ENCODE measurements at places on chromosomes 7 and 10.

- no peak for DNase-seq
Observed at GRCh38 chr10:132418527-132419416, 21.8 kb downstream of the PWWP2B start.

DNA sequence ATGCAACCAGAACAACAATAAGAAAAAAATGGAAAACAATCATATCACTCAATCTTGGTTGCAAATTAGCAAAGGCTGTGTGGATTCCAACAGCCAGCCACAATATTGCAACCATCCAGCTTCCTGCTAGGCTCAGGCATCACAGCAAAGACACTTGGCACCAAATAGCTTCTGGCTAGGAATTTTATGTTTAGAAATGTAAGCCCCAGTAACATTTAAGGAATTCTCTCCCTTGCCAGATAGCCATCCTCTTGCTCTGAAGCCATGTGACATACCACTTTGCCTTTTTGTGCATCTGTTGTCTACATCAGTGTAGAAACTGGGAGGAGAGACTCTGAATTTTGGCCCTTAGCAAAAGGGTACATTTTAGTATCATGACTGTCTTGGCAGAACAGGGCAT is 22.2 kb downstream of the MKX start:
- DNase-seq = no peak

DNA sequence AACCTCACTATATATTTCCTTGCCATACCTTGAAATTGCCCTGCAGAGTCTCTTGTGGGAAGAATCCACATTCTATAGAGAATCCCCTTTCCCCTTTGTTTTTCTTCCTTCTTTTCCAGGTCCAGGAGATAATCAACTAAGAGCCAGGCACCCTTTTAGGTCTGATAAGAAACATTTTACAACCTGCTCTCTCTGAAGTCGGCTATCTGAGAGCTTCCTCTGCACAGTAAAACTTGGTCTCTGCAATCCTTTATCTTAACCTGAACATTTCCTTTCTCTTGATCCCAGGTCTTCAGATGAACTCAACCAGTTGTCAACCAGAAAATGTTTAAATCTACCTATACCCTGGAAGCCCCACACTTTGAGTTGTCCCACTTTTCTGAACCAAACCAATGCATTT is 19.5 kb upstream of the PTER start:
- no peak for DNase-seq

DNA sequence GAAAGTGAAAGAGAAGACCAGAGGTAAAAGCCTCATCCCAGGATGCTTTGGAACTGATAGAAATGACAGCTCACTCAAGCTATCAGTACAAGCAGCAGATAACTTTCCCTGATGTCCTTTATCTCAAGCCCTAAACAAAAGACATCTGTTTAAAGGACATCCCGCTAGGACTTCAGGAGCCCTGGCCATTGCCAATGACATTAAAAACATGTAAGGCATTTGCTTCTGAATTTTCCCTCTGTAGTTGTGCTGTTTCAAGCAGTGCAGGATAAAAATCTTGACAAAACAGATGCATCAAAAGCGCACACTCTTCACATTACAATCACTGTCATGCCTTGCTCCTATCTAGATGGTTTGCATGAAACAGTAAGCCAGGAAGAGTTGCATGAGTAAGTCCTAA is 159.8 kb downstream of the AOAH start:
- DNase-seq = no peak
